ENCODE measurements at places on chromosomes 6 and 20.

- no peak for DNase-seq
Measured at GRCh38 chr6:136611133-136611532, 60.9 kb upstream of the MAP7 start.

DNA sequence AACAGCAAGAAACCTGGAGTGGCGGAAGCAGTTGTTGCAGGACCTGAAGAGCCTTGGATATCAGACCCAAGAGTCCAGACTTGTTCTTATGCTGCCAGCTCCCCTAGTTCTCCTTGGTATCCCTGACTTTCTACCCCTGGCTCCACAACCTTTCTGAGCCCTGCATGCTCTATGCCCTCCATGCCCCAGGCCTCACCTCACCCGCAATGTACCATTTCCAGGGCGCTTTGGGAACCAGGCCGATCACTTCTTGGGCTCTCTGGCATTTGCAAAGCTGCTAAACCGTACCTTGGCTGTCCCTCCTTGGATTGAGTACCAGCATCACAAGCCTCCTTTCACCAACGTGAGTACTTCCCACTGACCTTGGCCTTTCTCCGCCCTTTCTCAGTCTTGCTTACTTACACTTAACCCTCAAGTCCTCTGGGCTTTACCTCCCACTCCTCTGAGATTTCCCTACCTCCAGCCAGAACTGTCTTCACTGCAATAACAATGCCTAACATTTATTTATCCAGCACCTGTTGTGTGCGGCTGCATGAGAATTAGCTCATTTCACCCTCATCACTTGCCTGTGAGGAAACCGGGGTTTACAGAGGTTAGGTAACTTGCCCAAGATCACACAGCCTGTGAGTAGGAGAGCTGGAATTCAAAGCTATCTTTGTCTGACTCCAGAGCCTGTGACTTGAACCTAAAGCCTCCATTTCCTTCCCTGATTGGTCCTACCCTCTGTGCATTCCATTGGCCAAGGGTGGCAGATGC is 2.3 kb downstream of the POFUT1 start:
- DNase-seq = no peak

GRCh38 chr6:111119571-111120329 is 32.4 kb downstream of the SLC16A10 start:
- DNase-seq = peak; percentile 99

DNA sequence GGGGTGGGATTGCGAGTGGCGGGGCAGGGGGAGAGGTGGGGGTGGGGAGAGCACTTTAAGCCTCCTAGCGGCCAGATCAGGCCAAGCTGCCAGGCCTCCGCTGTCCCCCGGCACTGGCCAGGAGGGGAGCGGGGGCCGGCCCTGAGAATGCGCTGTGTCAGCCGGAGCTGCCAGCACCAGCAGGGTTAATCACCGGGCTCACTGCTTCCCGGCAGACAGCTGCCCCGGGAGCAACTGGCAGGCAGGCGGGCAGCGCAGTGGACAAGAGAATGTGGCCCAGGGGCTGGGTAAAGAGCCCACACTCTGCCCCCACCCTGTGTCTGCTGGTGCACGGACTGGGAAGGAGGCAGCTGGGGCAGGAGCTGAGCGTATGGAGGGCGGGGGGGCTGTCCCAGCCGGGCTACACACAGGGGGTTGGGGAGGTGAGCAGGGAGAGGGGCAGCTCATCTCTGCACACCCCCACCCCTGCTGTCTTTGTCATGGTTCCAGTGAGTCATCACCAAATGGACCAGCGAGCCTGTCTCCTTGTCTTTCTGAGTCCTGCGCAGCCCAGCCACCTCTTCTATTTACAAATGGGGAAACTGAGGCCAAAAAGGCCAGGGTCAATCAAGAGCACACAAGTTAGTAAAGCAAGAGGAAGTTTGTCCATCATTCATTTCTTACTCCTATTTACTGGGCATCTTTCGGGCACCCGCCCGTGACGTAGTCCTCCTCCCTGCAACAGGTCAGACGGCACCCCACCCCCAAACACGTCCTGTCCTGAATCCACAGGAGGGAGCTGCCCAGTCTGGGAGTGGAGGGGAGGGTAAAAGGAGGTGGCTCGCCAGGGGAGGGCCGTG is 2.1 kb upstream of the LAMA5 start:
- peak; percentile 38 for DNase-seq

DNA sequence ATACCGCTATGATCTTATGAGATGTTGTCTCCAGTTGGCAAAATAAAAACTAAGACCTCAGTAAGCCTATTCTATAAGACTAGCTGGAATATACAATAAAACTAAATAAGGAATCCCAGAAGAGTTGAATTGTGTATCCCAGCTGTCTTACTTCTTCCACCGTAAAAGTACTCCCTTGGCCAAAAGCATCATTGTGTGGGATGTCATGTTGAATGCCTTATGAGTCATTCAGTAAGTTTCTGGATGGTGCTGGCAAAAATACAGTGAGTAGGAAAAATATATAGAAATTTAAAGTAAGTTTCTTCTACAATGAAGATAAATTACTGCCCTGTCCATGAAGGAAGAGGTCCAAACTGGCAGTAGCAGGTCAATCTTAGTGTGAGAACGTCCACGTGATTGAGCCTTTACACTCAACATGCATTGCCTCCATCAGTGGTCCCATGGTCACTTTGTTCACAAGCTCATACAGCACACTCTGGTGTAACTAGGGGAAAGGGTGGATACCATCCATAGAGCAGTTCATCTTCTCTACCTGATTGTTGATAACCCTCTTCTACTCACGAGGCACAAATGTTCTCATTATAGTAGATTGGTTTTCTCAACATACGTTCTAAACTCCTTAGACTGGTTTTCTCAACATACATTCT is 13.7 kb upstream of the ZNF318 start:
- DNase-seq = peak; percentile 45

GRCh38 chr6:18515767-18516166 is 128.6 kb downstream of the RNF144B start:
- DNase-seq = no peak

- DNase-seq = peak; percentile 85
Measured at GRCh38 chr6:7723041-7723447, 2.9 kb upstream of the BMP6 start.

GRCh38 chr20:60573003-60573680 is 614.9 kb downstream of the CDH26 start:
- no peak for DNase-seq

DNA sequence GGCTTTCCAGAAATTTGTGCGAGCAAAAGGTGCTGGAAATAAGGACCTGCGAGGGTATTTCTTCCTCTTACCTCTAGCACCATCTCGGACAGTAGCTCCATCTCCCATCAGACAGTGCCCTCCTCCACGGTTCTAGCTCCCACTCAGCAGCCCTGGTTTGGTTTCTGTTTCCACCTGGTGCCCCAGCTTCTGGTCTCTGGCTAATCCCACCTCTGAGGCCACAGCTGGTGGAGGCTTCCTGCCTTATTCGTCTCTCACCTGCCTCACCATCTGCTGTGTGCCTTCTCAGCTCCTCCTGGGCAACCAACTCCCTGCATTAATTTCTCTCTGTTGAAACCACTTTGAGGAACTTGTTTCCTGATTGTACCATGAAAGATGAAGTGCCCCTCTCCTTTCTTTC is 162.4 kb upstream of the CDYL start:
- no peak for DNase-seq
